Activated CD4-positive, CD25-positive, alpha-beta regulatory T cell treated with anti-CD3 and anti-CD28 coated beads, Interleukin-2, amount 50 U/mL, for 16 hours (primary cell): ENCODE measurements at places on chromosomes 1 and 21.
A peak's percentile ranks its signal among the peaks of the same experiment; 100 is the strongest.

GRCh38 chr21:38869946-38870345 is 64.2 kb downstream of the ETS2 start:
- no peak for DNase-seq

DNA sequence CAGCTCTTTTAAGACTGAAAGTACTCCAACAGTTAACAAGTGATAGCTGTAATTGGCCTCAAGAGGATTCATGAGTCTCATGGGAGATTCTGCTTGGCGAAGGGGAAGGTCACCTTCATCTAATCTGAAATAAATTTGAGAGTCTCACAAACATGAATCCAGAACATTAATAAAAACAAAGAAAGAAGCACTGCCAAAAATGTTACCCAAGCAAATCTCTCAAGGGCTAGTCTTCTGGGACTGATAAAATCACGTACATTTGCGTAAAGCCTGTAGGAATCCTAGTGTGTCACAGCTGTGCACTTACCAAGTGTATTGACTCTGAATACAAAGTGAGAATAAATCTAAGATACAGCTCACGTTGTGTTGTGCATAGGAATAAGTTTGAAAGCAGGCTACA is 21.2 kb upstream of the NUF2 start:
- no peak for DNase-seq

- DNase-seq: no peak
Observed at GRCh38 chr1:156122519-156123355, 8.2 kb downstream of the LMNA start.

DNA sequence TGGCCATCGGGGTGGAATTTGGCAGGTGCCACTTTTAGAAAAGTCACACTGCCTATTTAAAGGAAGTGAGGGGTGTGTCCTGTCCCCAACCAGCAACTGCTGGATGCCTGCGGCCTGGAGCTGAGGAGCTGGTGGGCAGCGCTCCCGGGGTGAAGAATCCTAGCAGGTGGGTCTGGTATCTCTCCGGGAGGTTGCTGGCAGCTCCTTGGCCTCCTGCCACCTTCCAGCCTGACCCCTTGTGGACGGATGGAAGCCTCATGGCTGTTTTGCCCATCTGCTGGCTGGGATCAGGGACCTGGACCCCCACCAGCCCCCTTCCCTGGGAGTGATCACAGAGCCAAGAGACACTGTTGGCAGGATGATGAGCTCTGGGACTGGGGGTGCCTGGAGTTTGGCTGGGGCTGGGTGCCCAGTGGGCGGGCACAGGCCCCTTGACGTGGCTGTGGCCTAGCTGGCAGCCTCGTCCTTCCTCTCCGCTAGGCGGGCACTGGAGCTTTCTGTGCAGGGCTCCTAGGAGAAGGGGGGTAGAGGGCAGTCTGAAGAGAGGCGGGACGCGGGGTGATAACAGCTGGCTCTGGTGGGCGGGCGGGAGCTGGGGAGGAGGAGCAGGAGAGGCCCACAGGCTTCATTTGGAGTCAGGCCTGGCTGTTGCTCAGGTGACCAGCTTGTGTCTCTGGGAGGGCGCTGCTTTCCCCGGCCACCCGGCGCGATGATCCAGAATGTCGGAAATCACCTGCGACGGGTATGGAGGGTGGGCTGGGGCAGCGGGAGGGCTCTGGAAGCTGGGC is at the start of gene ACOT11:
Gene ACOT11 (plus strand): TSS at position 628 of the 788 bp plus-strand sequence. CDS start 82 bp downstream, at position 710.
- no peak for DNase-seq

DNA sequence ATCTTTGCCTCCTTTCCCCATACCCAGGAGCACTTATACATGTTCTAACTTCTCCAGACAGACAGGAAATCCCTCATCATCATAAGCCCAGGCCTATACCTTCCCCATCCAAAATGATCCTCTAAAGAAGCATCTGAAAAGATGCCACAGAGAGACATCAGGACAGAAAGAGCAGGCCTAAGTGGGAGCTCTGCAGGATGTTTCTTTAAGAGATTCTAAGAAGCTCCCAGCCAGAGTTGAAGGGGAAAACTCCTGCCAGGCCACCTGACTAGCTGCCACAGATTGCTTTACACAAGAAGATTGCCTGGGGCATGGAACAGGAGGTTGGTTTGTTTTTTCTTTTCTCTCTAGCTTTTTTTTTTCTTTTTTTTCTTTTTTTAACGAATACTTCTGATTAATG is 275.8 kb downstream of the VAV3 start:
- DNase-seq: no peak

GRCh38 chr1:21567241-21568005 is 58.2 kb downstream of the ALPL start:
- DNase-seq: no peak

- DNase-seq: no peak
Observed at GRCh38 chr21:25428537-25428936, 178.7 kb downstream of the MRPL39 start.

DNA sequence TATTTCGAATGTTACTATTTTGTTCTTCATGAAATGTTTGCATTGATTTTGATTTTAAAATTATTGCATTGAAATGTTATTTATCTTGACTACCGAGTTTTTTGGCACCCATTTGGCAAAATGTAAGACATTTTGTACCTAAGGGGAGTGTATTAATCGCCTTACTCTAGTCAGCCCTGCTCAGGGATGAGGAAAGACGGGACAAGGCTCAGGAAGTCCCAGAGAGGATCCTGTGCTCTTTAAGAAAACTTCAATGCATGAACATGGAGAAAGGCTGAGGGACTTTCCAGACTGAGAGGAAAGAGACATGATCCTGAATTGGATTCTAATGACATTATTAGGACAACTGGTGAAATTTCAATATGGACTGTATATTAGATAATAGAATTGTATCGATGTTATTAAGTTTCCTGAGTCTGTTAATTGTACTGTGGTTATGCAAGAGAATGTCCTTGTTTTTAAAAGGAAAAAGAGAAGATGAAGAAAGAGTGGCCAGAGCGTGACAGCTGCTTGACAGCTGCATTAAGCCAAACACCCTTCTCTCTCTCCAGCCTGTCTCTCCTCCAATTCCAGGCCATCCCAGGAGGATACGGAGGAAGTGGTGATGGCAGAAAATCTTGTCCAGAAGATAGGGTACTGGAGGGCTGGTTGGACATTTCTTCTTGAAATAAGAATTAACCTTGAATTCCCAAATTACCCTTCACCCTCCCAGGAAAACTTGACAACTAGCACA is 66.0 kb downstream of the PLEKHA6 start:
- DNase-seq: no peak

DNA sequence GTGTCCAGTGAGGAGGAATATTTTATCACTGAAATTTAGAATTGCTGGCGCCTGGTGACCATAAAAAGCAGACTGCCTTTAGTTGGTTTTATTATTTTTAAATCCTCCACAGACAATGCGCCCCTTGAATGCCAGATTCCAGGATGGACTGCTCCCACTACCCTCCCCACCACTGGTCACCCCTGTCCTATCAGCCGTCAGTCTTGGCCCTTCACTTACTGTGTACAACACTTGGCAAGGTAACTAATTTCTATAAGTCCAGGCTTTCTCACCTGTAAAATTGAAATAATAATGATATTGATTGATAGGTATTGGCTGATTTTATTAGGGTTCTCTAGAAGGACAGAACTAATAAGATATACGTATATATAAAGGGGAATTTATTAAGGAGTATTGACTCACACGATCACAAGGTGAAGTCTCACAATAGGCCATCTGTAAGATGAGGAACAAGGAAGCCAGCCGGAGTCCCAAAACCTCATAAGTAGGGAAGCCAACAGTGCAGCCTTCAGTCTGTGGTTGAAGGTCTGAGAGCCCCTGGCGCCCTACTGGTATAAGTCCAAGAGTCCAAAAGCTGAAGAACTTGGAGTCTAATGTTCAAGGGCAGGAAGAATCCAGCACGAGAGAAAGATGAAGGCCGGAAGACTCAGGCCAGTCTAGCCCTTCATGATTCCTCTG is 17.8 kb downstream of the RHEX start:
- DNase-seq: no peak

DNA sequence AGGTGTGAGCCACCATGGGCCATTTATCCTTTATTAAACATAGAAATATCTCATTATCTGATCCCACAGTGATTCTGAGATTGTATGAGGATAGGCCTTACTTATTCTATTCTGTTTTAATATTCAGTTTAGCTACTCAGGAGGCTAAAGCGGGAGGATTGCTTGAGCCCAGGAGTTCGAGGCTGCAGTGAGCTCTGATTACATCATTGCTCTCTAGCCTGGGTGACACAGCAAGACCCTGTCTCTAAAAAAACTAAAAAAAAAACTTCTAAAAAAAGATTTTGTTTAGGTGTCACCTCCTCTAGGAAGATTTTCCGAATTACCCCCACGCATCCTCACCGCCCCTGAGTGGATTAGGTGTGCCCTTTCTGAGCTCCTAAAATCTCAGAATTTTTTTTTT is 14.3 kb upstream of the HNRNPU start:
- DNase-seq: no peak

DNA sequence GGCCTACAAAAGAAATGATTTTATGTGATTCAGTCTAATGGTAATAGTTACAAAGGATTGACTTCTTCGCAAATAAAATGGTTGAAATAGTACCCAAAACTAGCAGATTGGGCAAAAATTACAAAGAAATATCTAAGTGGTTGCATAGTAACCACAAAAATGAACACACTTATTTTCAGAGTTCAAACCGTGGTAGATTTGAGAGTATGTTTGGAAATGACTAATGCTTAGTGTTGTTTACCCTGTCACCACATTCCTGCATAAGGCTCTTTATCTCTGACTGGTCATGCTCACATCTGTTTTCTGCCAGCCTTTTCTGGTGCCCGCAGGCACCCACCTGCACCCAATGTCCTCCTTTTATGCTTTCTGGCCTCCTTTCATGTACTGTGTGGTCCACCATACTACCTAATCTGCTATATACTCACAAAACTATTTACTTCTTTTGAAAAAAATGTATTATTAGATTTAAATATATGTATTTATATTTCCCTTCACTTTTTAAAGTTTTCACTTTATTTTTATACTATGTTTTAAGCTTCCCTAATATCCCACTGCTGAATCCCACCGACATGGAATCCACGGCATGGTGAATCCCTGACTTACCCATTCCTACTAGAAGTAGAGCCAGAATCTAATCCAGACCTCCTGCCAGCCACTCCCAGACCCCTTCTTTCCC is 30.3 kb downstream of the PTPRC start:
- no peak for DNase-seq

- DNase-seq: no peak
Observed at GRCh38 chr1:76179219-76179698, 104.7 kb downstream of the ST6GALNAC3 start.

GRCh38 chr1:116506132-116507004 is 64.5 kb downstream of the CD58 start:
- DNase-seq: no peak

GRCh38 chr1:58895559-58896145 is 111.8 kb upstream of the JUN start:
- no peak for DNase-seq

DNA sequence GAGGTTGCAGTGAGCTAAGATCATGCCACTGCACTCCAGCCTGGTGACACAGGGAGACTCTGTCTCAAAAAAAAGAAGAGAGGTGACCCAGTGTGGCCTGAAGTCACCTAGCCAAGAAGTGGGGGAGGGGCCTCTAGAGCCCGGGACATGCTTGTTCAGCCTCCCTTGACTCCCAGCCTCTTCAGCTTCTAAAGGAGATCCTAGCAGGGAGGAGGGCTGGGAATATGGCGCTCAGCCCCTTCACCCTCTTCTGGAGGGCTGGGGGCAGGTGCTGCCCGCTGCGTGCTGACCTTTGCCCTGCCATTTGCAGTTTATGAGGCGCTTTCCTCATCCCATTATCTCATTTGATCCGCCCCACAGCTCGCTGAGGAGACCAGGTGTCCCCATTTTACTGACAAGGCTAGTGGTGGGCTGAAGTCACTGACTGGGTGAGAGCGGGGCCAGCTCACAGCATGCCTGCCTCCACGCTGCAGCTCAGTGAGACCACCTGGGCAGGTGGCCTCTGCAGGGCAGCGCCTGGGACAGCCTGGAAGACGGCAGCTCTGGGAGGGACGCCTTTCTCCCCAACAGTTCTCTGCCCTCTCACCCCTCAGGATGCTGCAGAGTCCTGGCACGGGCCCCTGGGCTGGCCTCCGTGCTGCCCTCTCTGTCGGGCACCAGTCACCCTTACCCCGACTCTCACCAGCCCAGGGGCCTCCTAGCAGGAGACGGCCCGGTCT is 7.5 kb downstream of the ELF3 start:
- no peak for DNase-seq

DNA sequence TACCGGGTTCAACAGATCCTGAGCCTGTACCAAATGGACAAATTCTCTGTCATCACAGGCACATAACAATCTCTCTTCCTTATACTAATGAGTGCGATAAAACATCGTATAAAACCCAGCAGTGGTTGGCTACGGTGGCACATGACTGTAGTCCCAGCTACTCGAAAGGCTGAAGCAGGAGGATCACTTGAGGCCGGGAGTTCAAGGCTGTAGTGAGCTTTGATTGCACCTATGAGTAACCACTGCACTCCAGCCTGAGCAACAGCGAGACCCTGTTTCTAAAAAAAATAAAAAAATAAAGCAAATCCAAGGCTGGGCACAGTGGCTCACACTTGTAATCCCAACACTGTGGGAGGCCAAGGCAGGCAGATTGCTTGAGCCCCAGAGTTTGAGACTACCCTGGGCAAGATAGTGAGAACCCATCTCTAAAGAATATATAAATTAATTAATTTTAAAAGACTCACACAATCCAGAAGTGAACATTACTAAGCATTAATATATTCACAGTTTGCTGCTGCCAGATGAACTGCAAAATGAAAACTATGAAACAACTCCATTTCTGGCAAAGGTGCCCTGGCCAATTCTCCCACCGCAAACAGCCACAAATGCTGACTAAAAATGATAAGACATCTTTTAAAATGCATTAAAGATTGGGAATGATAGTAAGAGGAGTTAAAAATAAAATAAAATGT is 13.1 kb downstream of the ZBTB17 start:
- DNase-seq: no peak

GRCh38 chr1:29235955-29236711 is at the start of gene PTPRU:
PTPRU (plus strand) TSS chr1:29236522; CDS start chr1:29236645, 123 bp downstream.
- DNase-seq: peak; percentile 48

GRCh38 chr1:36796106-36796590 is 238.2 kb downstream of the GRIK3 start:
- no peak for DNase-seq

DNA sequence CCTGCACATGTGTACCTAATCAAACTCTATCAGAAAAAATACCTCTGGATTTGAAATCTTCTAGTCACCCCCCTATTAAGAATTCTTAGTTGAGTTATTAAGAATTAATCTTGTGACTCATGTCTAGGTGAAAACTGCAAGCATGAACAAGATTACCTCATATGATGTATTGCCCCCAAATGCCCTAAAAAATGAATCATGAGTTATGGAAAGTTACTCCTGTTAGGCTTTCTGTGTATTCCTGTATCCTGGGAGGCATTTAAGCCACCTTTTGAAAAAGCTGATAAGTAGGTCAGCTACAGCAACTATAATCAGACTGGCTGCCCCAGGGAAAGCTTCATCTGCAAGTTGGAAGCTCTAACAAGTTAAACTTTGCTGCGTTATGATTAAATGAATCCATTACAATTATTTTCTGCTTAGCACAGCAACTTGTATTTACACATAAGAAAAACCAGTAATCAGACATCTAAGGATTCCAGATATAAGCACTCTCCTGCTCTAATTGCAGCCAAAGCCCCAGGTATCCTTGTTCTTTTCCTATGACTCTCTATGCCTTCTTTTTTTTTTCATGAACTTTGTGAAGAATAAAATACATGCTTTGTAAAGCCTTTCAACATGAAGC is 147.7 kb downstream of the NTPCR start:
- no peak for DNase-seq
